ENCODE measurements at places on chromosomes 16 and 17.

- no peak for DNase-seq
Measured at GRCh38 chr16:64730261-64730660, 391.6 kb downstream of the CDH11 start.

GRCh38 chr16:49148410-49148809, 133.2 kb downstream of the CBLN1 start:
- no peak for DNase-seq

GRCh38 chr17:48613862-48614694, 1.0 kb downstream of the HOXB8 start:
- no peak for DNase-seq

- DNase-seq, result no peak
Measured at GRCh38 chr17:77365584-77366186, 224.9 kb downstream of the SEC14L1 start.

DNA sequence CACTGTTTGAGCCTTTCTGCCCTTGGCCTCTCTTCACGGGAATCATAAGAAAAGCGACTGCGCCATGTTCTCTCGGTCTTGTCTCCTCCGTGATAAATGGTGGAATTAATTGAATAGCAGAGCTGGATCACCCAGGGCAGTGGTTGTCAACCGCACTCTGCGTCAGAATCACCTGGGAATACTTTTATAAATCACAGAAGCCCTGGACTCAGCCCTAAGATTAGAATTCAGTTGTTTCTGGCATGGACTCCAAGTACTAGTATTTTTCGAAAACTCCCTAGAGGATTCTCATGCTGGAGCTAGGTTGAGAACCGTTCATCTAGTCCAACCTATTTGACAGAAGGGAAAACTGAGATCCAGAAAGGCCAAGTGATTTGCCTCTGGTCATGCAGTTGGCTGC, 64.1 kb downstream of the SPACA3 start:
- DNase-seq, result no peak

GRCh38 chr17:17849845-17850373, 13.1 kb upstream of the SREBF1 start:
- DNase-seq, result no peak

DNA sequence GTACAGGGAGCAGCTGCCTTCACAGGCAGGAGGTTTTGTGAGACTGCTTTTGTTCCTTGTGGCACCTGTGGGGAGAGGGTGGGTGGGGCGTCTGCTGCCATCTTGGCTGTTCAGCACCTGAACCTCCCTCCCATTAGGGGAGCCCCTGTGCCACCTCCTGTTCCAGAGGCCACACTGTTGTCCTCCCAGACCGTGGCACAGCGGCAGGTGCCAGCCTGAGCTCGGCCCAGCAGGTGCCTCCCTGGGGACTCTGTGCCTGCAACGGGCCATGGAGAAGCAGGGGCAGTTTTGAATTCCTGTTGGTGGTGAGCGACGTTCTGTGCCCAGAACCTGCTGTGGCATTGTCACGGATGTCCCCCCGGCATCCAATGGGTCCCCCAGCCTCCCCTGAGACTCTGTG, 9.9 kb downstream of the LGALS3BP start:
- DNase-seq, result no peak

- no peak for DNase-seq
Measured at GRCh38 chr16:89924297-89924924, 1.3 kb downstream of the TUBB3 start.

GRCh38 chr16:17397499-17397891, 73.3 kb downstream of the XYLT1 start:
- DNase-seq, result no peak

GRCh38 chr16:50708373-50709060, 15.1 kb downstream of the NOD2 start:
- peak; percentile 37 for DNase-seq

DNA sequence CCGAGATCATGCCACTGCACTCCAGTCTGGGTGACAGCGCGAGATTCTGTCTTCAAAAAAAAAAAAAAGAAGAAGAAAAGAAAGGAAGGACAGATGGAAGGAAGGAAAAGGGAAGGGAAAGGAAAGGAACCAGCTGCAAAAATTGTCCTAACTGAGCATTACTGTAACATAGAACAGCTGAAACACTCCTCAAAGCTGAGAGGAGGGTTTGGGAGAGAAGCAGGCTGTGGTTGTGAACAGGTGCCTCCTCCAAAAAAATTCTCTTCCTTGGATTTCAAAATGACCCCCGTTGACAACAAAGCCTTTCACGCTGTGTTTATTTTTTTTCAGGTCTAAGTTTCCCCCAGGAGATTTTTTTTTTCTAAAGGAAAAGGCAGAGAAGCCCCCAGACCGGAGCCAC, 541.4 kb downstream of the WWOX start:
- no peak for DNase-seq

- DNase-seq, result no peak
Measured at GRCh38 chr17:7419819-7420610, at the start of gene SPEM1. TSS of gene SPEM1 (plus strand) at chr17:7420324. CDS start at chr17:7420385, 61 bp downstream.

- peak; percentile 19 for DNase-seq
Measured at GRCh38 chr16:81567987-81568748, 123.6 kb downstream of the CMIP start.

GRCh38 chr17:1120596-1121441, 59.0 kb downstream of the ABR start:
- DNase-seq, result no peak

GRCh38 chr16:81415751-81416150, 28.9 kb upstream of the CMIP start:
- no peak for DNase-seq

DNA sequence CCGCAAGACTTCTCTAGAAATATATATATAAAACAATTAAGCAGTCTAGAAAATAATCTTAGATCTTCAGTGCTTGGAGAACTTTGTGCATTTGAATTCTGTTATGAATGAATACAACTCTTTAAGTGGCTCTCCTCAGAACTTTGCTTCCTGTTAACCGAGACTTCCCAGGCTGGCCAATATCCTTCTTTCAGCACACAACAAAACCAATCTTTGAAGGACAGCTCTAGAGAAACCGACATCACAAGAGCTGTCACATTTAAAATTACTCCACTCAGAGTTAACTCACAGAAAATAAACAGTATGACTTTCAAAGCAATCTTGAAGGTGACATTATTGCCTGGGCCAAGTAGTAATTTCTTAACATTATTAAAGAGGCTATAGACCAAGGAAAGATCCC, 49.7 kb upstream of the ITGA2B start:
- no peak for DNase-seq

DNA sequence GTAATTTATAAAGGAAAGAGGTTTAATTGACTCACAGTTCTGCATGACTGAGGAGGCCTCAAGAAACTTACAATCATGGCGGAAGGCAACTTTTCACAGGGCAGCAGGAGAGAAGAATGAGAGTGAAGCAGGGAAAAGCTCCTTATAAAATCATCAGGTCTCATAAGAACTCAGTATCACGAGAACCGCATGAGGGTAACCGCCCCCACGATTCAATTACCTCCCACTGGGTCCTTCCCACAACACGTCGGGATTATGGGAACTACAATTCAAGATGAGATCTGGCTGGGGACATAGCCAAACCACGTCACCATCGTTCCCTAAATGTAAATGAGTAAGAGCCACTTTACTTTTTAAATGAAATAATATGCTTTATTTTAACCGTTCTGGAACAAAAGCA, 89.9 kb upstream of the NACA2 start:
- no peak for DNase-seq

- no peak for DNase-seq
Measured at GRCh38 chr17:53218723-53219122, 604.0 kb upstream of the KIF2B start.

DNA sequence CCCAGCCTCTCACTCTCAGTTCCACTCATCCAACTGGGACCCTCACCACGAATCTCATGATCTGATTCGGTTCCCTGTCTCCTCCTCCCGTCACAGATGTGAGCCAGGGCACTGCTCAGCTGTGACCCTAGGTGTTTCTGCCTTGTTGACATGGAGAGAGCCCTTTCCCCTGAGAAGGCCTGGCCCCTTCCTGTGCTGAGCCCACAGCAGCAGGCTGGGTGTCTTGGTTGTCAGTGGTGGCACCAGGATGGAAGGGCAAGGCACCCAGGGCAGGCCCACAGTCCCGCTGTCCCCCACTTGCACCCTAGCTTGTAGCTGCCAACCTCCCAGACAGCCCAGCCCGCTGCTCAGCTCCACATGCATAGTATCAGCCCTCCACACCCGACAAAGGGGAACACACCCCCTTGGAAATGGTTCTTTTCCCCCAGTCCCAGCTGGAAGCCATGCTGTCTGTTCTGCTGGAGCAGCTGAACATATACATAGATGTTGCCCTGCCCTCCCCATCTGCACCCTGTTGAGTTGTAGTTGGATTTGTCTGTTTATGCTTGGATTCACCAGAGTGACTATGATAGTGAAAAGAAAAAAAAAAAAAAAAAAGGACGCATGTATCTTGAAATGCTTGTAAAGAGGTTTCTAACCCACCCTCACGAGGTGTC, 26.6 kb downstream of the STH start:
- no peak for DNase-seq

- no peak for DNase-seq
Measured at GRCh38 chr17:44828919-44829522, 1.1 kb downstream of the GJC1 start.

DNA sequence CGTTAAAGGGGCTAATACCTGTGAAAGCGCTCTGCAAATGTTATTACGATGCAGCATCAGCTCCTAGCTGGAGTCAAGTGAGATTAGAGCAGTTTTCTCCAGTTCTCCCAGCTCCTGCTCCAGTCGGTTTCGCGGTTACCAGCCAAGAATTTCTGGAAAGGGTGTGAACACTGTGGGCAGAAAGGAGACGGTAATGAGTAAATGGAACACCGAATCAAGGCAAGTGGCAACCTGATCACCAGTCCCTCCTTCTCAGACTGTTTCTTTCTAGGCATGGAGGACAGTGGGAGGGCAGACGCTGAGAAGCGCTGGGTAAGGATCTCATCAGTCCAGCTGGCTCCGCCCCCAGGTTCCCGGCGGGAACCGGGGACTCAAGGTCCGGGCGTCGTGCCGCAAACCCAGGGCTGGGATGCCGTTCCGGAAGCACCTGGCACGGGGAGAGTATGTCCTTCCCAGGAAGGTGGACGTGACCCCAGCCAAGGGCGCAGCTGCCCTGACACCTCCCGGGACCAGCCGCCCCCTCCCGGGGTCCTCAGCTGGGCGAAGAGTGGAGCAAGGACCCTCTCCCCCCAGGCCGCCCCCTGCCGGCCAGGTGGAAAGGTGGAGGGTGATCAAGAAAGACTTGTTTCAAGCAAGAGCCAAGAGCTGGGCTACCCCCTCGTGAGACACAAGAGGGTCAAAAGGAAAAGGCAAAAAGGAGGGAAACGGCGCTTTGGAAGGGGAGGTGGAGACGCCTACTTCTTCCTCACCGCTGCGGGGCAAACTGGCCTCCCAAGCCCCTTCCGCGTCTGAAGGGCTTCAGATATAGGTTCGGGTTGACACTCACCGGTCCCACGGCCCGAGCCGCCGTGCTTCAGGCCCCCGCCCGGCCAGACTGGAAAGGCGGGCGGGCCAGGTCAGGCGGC, 481 bp downstream of the MYO19 start:
- DNase-seq, result peak; percentile 58

GRCh38 chr16:75481475-75481874, 13.8 kb downstream of the CHST6 start:
- DNase-seq, result no peak

DNA sequence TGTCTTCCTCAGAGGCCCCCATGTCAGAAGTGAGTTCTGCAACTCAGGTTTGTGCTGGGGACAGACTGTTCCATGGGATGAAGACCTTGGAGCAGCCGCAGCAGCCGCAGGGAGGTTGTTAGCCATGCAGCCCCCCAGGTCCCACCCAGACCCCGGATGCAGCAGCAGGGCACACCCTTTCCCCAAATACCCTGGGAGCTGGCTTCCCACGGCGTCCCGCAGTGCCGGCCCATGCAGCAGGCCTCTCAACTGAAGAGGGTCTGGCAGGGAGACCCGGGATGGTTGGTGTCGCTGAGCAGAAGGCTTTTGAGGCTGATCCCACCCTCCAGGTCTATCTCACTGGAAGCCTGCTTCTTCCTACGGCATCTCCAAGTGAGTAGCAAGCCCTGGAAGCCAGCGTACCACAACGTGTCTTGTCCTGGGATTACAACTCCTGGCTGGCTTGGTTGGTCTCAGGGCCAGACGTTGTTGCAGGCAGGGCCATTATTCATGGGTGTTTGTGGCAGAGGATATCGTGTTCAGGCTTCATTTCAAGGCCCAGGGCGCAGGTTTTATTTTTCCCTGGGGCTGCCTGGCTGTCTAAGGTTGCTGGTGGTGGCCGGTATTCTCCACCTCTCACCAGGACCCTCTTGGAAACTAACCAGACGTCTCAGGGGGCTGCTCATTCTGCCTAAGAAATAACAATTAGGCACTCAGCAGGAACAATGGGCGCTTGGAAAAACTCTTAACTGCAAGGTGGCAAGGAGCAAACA, 223.2 kb downstream of the C16orf95 start:
- DNase-seq, result no peak

DNA sequence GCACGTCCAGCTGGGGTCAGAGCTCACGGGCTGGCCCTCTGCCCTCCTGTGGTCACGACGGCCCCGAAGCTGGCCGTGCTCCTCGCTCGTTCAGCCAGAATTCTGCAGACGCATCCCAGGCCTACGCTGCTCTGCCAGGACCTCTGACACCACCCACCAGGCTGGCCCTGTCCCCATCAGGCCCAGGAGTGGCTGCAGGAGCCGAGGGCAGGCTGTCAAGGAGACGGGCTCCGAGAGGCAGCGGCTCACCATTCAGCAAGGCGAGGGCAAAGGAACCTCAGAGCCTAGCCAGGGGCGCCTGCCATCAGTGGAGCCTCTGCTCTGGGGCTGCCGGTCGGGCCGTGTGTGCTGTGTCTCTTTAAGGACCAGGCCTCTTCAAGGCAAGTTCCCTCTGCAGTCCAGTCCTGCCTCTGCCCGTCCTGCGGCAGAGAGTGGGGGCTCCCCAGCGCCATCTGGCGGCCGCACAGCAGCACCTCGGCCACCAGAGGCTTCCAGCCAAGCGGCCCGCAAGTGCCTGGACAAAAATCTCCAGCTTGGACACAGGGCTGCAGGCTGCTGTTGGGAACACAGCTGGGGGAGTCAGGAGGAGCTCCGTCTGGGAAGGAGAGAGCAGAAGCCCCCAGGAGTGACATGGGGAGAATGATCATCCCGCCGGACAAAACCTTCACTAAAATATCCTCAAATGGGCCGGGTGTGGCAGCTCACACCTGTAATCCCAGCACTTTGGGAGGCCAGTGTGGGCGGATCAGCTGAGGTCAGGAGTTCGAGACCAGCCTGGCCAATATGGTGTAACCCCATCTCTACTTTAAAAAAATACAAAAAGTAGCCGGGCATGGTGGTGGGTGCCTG, 7.4 kb upstream of the ABR start:
- DNase-seq, result peak; percentile 53

- DNase-seq, result no peak
Measured at GRCh38 chr16:60166-60565, 6.5 kb downstream of the SNRNP25 start.

- no peak for DNase-seq
Measured at GRCh38 chr17:43556292-43556691, 10.2 kb upstream of the ETV4 start.

All from stimulated activated CD4-positive, alpha-beta T cell treated with anti-CD3 and anti-CD28 coated beads, Interleukin-12 subunit alpha, Interleukin-12 subunit beta, amount 100 ng/mL, for 24 hours (primary cell).